Stimulated activated CD4-positive, alpha-beta T cell treated with anti-CD3 and anti-CD28 coated beads, Interleukin-2, amount 100 ng/mL, for 24 hours (primary cell): ENCODE measurements at places on chromosomes 11 and 22.

- DNase-seq: no peak
Measured at GRCh38 chr11:82533628-82534327, 199.9 kb downstream of the FAM181B start.

GRCh38 chr22:44702479-44703198 is 635 bp downstream of the PRR5 start:
- peak; percentile 45 for DNase-seq

DNA sequence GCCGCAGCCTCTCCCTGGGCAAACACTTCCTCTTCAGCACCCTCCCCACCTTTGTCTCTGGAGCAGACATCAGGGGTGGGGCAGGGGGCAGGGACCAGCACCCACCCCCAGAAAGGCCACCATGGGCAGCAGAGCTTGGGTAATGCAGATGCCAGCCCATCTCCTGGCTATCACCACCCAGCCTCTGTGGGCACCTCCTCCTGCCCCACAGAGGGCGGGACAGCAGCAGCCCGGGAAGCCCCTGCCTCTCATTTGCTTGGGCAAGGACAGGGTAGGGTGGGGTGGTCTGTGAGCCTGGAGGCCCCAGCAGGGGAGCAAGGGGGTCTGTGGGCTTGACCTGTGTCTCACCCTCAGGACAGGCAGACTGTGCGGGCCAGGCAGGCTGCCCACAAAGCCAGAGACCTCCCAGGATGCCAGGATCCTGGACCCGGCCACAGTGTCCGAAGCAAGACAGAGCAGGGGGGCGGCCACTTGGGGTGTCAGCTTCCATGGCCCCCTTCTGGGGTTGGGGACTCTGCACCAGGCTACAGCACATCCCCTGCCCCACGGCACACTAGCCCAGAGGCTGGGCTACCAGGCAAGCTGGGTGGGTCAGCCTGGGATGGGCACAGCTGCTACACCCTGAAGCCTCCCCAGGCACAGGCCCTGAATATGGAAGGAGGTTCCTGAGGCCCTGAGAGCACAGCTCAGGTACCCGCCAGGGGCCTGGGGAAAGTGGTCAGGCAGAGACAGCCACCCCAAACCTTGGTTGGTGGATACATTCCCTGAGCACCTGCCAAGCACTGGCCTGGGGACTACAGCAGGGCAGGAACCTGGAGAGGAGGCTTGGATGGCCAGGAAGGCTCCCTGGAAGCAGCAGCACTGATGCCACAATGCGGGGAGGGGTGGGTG is 4.5 kb downstream of the RNH1 start:
- no peak for DNase-seq

- DNase-seq: no peak
Measured at GRCh38 chr11:28878025-28878424, 769.8 kb downstream of the METTL15 start.

DNA sequence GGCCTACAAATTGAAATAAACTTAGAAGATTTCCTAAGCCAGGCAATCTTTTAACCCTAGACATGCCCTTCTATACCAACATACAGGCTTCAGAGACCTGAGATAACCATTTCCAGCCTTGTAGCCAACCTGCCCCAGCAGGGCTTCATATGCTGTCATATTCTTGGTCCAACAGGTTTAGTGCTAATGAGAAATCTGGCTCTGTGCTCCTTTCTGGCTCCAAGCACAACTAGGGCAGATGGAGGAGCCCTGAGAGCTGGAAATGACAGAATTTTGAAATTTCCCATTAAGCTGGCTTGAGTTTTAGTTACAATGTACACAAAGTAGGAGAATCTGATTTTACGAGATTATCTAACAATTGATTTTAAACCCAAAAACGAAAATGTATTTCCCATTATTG is 323.0 kb upstream of the CCDC90B start:
- no peak for DNase-seq

- no peak for DNase-seq
Measured at GRCh38 chr11:99154277-99154676, 133.5 kb downstream of the CNTN5 start.
